ENCODE measurements at places on chromosomes 7 and 10. TPM values are rescaled to one million over a fixed set of nuclear protein-coding genes. Genes with fewer than 3 reads are reported as not detected.

DNA sequence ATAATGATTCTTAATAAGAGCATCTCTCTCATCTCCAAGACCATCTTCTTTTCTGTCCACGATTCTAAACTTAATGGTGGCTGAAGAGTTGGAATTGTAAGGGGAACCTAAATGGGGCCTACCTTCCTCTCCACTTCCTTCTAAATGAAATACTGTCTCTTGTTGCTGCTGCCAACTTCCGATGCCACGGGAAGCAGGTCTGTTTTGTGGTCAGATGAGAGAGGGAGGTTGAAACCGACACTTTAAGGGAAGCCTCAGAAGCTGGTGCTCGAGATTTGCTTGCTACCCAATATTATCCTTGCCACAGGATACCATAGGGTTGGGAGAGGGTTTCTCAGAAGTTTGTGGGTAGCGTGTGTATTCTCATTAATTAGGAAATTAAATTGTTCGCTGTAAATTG lies 464.1 kb downstream of the SUGCT start:
- no peaks in the 10 kb centered on the region for H3K4me1 ChIP-seq
- H3K36me3 ChIP-seq: no peaks in the 10 kb centered on the region
- H3K27ac ChIP-seq: no peak overlapping the region
- no peak for DNase-seq
- no peak overlapping the region for H3K4me3 ChIP-seq

DNA sequence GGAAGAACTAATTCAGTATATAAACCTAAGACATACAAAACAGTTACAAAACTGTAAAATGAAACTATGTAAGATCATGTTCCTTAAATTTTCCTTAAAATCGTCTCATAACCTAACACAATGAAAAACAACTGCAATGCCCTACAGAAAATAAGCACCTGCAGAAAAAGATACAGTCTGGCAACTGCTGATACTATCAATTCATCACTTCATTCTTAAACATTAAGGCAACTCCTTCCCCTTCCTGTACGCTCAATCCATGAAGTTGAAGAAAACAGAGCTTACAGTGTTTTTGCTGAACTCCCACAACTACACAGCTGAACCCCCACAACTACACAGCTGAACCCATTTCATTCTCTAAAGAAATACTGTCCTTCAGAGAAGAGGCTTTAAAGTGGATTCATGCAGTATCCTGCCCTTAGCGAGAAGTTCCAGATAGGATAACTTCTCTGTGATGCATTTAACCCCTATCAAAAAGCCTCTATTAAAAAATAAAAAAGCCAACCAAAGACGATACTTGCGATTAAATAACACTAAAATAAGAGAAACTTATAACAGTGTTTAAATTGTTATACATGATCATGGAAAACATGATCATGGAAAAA lies 50.0 kb downstream of the JMJD1C start:
- H3K27me3 ChIP-seq: no peaks in the 10 kb centered on the region
- DNase-seq: no peak
- peaks cover 27% of the 10 kb centered on the region for H3K4me1 ChIP-seq
- peak overlapping the region; percentile 7 for H3K27ac ChIP-seq

The CYCS gene
- 156 TPM for polyA plus RNA-seq

GRCh38 chr10:24468281-24468751 lies 255.4 kb downstream of the ARHGAP21 start:
- no peak overlapping the region for H3K27ac ChIP-seq
- H3K27me3 ChIP-seq: no peaks in the 10 kb centered on the region
- peak overlapping the region; percentile 71 for H3K4me3 ChIP-seq
- H3K4me1 ChIP-seq: peaks cover 53% of the 10 kb centered on the region
- DNase-seq: peak; percentile 38

The CLRN3 gene
- polyA plus RNA-seq: not detected

- no peak overlapping the region for H3K27ac ChIP-seq
- no peak for DNase-seq
- H3K36me3 ChIP-seq: no peaks in the 10 kb centered on the region
- peaks cover 6% of the 10 kb centered on the region for H3K4me1 ChIP-seq
These were observed 28.9 kb downstream of the HIPK2 start for GRCh38 chr7:139748941-139749340.

DNA sequence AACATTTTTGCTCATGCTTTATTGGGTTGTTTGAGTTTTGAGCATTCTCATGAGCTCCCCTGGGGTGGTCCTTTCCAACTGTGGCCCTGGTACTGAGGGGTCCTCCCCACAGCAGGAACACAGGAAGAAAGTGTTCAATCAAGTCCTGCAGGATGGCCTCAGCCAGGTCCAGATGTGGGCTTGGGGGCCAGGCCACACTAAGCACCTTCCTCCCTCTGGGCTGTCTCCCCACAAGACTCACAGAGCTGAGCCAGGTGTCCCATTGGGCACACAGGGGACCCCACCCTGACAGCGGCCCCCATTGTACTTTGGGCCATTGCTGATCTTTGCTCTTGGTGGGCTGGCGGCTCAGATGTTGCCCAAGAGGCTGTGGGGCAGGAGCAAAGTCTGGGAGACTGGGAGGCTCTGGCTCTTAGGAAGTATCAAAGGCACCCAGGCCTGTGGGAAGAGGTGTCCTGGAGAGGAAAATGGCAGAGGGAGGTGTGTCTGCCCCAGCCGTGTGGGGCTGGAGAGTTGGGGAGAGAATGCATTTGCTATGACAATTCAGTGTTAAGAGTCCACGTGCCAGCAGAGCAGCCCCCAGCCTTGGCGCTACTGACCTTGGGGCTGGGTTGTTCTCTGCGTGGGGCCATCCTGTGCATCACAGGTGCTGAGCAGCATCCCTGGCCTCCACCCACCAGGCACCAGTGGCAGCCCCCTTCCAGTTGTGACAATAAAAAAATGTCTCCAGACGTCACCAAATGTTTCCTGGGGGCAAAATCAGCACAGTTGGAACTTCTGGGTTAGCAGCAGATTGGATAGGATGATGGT lies 17.8 kb downstream of the SCART1 start:
- no peak for DNase-seq
- H3K4me3 ChIP-seq: no peak overlapping the region
- H3K4me1 ChIP-seq: no peaks in the 10 kb centered on the region
- H3K27me3 ChIP-seq: no peaks in the 10 kb centered on the region

- H3K27ac ChIP-seq: no peak overlapping the region
- no peak overlapping the region for H3K4me3 ChIP-seq
- H3K27me3 ChIP-seq: peaks cover 3% of the 10 kb centered on the region
- no peaks in the 10 kb centered on the region for H3K36me3 ChIP-seq
- no peak for DNase-seq
These were observed 30.7 kb downstream of the TLL2 start for GRCh38 chr10:96482815-96483588.

The NRP1 gene
- polyA plus RNA-seq: 175 TPM

The BMPR1A gene
- polyA plus RNA-seq: 16.5 TPM

The UNCX gene
- not detected for polyA plus RNA-seq

GRCh38 chr10:93742633-93743349 lies 14.9 kb upstream of the LGI1 start:
- no peak overlapping the region for H3K27ac ChIP-seq
- H3K4me3 ChIP-seq: no peak overlapping the region
- H3K27me3 ChIP-seq: 0 out of 2 replicates have a peak, but pooled peaks cover 4% of the 10 kb centered on the region
- DNase-seq: no peak
- 0 out of 2 replicates have a peak, but pooled peaks cover 3% of the 10 kb centered on the region for H3K4me1 ChIP-seq
- H3K36me3 ChIP-seq: no peaks in the 10 kb centered on the region

The TAS2R4 gene
- polyA plus RNA-seq: 0.13 TPM

The GRID2IP gene
- polyA plus RNA-seq: not detected

DNA sequence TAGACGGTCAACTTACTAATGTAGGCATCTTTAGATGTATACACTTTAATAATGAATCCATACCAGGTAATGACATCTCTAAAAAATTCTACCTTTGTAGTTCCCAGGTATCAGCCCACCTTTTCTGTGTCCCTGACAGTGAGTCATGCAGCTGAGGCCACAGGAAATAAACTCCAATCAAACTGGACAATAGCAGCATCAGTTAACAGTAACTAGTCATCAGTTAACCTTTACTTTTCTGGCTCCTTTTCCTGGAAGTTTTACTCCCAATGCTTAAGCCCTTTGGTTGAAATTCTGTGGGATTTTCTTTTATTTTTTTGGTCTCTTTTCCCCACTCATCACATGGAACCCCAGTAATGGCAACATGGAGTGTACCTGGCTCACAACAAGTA lies 617.6 kb downstream of the SORCS3 start:
- H3K27ac ChIP-seq: no peak overlapping the region
- DNase-seq: no peak
- no peaks in the 10 kb centered on the region for H3K36me3 ChIP-seq
- no peak overlapping the region for H3K4me3 ChIP-seq

DNA sequence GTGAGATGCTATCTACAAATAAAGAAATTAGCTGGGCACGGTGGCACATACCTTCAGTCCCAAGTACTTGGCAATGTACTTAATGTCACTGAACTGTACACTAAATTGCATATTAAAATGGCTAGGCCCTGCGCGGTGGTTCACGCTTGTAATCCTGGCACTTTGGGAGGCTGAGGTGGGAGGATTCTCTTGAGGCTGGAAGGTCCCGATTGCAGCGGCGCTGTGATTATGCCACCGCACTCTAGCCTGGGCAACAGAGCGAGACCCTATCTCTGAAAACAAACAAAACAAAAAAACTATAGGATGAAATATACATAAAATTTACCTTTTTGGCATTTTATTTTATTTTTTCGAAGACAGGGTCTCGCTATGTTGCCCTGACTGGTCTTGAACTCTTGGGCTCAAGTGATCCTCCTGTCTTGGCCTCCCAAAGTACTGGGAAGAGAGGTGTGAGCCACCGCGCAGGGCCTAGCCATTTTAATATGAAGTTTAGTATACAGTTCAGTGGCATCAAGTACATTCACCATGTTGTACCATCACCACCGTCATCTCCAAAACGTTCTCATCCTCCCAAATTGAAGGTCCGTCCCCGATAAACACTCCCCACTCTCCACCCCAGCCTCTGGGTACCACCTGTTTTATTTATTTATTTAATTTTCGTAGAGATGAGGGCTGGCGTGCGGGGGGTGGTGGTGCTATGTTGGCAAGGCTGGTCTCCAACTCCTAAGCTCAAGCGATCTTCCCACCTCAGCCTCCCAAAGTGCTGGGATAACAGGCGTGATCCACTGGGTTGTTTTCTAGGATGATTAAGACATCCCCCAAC lies 1.3 kb upstream of the EIF3B start:
- H3K4me1 ChIP-seq: peaks cover 18% of the 10 kb centered on the region
- no peaks in the 10 kb centered on the region for H3K27me3 ChIP-seq
- DNase-seq: no peak

The IFIT3 gene
- 10.4 TPM for polyA plus RNA-seq

The CRTAC1 gene
- not detected for polyA plus RNA-seq

DNA sequence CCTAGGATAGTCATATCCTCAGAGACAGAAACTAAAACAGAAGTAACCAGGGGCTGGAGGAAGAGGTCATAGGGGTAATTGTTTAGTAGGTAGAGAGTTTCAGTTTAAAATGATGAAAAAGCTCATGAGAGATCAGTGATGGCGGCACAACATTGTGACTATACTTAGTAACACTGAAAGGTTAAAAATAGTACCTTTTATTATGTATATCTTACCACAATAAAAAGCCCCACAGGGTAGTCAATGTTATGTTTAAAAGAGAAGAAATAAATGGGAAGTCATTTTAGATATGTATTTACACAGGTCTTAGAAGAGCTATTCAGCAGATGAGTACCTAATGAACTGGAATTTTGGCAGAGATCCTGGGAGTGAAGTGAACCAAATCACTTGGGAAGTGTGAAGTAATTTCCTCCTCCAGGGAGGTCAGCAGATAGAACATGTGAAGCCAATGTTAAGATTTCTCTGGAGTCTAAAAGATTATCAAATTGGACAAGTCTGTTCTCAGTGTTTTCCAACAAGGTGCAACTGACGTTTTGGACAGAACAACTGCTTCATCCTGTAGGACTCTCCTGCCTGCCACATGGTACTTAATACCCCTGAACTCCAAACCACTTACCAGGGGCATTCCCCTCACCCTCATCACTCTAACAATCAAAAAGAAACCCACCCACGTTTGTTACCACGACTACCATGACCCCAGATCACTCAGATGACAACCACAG lies 6.4 kb downstream of the CDCA7L start:
- H3K4me3 ChIP-seq: no peak overlapping the region
- peak; percentile 43 for DNase-seq
- H3K27ac ChIP-seq: no peak overlapping the region
- peaks cover 3% of the 10 kb centered on the region for H3K36me3 ChIP-seq
- H3K4me1 ChIP-seq: peaks cover 42% of the 10 kb centered on the region
- no peaks in the 10 kb centered on the region for H3K27me3 ChIP-seq

DNA sequence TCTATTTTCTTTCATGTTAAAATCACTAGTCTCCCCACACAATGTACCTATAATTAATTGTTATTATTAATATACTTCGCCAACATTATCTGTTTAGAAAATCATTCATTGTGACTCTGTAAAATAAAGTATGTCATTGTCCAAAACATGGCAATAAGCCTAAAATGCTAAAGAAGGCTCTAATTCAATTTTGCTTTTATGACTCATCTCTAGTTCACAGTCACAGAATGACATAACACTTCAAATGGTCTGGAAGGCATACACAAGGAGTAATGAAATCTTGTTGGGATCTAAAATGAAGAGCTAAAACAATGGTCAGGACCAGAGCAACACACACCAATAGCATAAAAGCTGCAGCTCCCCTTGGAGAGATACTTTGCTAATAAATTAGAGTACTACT lies 505.8 kb downstream of the GPAM start:
- H3K27me3 ChIP-seq: no peaks in the 10 kb centered on the region
- H3K27ac ChIP-seq: no peak overlapping the region
- no peaks in the 10 kb centered on the region for H3K36me3 ChIP-seq
- H3K4me3 ChIP-seq: no peak overlapping the region

DNA sequence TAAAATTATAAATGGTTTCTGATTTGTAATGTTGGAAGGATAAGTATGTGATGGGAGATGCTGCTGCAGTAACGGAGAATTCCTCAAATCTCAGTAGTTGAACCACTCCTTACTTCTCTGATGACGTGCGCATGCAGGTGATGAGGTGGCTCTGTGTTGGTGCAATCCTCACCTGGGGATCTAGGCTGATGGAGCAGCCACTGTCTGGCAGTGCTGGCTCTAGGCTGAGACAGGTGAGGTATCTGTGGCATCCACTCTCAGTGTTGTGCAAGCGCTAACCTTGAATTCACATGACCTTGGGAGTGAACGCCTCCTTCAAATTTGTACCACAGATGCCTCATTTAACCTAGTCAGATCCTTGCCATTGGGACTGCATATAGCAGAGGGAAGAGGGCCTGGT lies 35.0 kb downstream of the LHFPL3 start:
- no peak overlapping the region for H3K4me3 ChIP-seq
- no peaks in the 10 kb centered on the region for H3K4me1 ChIP-seq
- H3K27ac ChIP-seq: no peak overlapping the region

- H3K36me3 ChIP-seq: no peaks in the 10 kb centered on the region
- no peaks in the 10 kb centered on the region for H3K4me1 ChIP-seq
These were observed 86.5 kb upstream of the CELF2 start for GRCh38 chr10:10930979-10931743.

- H3K27me3 ChIP-seq: no peaks in the 10 kb centered on the region
- H3K4me1 ChIP-seq: peaks cover 17% of the 10 kb centered on the region
- H3K36me3 ChIP-seq: no peaks in the 10 kb centered on the region
These were observed 177.8 kb downstream of the CSTF2T start for GRCh38 chr10:51521605-51522004.

- H3K27ac ChIP-seq: no peak overlapping the region
- H3K4me3 ChIP-seq: no peak overlapping the region
- H3K27me3 ChIP-seq: no peaks in the 10 kb centered on the region
These were observed 190.1 kb downstream of the PLXDC2 start for GRCh38 chr10:20006169-20006870.

- DNase-seq: peak; percentile 43
- peaks cover 20% of the 10 kb centered on the region for H3K36me3 ChIP-seq
- H3K27ac ChIP-seq: peak overlapping the region; percentile 96
- peaks cover 51% of the 10 kb centered on the region for H3K4me1 ChIP-seq
- H3K27me3 ChIP-seq: no peaks in the 10 kb centered on the region
- H3K4me3 ChIP-seq: peak overlapping the region; percentile 84
These were observed 1.2 kb upstream of the ITGB1 start for GRCh38 chr10:32959006-32959920.

- no peak for DNase-seq
- H3K36me3 ChIP-seq: no peaks in the 10 kb centered on the region
- H3K27me3 ChIP-seq: peaks cover 8% of the 10 kb centered on the region
- no peak overlapping the region for H3K4me3 ChIP-seq
- H3K27ac ChIP-seq: no peak overlapping the region
These were observed 34.5 kb upstream of the EGR2 start for GRCh38 chr10:62850646-62851045.
